Stimulated activated CD8-positive, alpha-beta memory T cell treated with anti-CD3 and anti-CD28 coated beads, Interleukin-12 subunit alpha, Interleukin-12 subunit beta, amount 100 ng/mL, for 4 hours (primary cell): ENCODE measurements at places on chromosomes 4 and X.

- DNase-seq: no peak
These were observed 201.0 kb upstream of the MAMLD1 start for GRCh38 chrX:150162141-150162540.

GRCh38 chrX:110989447-110989846 is 106.5 kb upstream of the PAK3 start:
- no peak for DNase-seq

DNA sequence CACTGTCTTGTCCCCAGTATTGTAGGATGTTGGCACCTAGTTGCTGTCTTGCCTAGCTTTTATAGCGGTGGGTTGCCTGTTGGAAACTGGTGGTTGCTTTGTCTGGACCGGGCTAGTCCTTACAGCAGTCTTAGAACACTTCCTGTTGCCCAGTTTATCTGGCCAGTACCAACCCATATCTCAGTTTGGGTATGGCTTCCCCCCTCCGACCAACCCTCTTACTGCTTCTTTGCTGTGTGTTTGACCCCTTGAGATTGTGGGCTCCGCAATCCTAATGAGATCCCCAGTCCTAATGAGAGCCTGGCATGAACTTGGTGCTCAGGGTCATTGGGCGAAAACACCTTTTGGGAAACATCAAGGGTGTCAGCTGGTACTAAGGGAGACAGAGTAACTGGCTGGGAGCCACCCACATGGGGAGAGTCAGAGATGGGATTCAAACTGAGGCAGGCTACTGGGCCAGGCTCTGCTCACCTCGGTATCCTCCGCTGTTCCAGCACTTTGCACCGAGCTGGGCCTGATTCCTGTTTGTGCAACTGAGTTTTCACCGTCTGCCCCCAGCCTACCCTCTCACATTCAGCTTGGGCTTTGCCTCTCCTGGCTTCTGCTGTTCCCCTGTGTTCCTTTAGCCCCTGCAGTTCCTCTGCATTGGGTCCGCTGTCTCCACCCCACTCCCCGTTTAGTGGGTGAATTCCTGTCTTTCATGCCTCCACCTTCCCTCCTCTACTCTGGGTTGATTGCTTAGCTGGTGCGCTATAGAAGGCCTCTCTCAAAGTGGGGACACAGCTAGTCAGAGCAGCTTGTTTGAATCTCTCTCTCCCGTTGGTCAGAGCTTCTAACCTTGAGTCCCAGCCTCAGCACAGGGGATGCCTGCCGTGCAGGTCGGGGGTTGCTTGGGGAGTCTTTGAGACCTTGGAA is 1.6 kb downstream of the TBC1D14 start:
- no peak for DNase-seq

DNA sequence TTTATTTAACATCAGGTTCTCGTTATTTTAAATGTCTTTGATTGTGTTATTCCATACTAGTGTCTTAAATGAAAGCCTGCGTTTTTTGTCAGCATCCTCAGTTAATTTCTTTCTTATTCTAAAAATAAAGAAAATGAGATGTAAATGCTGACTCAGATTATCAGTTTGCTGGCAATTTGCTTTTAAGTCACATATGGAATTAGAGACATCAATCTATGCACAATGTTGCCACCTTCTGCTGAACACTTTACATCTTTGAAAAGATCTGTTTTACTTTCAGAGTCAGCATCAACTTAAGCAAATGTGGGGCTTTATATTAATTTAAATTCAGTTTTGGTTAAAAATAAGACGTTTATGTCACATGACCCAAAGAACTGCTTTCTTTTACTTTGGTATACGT is 99.2 kb downstream of the ADGRL3 start:
- no peak for DNase-seq

- no peak for DNase-seq
These were observed 22.8 kb downstream of the STAP1 start for GRCh38 chr4:67581208-67581857.

DNA sequence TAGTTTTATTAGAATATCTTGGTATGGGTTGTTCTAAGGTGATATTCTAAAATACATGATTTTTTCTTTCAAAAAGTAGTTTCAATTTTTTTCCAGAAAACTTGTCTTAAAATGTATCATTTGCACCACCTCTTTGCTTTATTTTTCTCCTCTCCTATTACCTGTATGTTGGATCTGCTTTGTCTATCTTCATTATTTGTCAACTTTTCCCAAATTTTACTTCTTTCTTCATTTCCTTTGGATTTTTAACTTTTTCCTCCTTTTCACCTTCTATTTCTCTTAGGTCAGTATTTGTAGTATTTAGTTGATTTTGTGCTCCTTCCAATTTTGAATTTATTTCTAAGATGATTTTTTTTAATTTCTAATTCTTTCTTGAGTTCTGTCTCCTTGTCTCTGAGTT is 169.6 kb downstream of the APBB2 start:
- DNase-seq: no peak

DNA sequence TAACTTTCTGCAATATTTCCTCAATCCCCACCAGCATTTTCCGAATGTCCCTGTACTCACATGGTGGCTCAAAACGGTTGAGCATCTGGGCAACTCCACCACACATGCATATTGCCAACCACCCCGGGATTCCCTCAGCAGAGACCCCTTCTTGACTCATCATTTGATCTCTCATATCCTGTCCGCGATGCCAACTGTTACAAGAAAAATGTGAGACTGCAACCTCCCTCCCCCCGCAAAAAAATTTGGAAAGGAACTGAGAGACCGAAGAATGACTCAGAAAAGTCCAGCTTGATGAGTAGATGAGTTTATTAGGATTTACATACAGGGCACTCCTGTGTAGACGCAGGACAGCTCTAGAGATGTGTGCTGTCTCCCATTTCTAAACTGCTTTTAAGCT is 561.4 kb downstream of the ZIC3 start:
- DNase-seq: no peak

DNA sequence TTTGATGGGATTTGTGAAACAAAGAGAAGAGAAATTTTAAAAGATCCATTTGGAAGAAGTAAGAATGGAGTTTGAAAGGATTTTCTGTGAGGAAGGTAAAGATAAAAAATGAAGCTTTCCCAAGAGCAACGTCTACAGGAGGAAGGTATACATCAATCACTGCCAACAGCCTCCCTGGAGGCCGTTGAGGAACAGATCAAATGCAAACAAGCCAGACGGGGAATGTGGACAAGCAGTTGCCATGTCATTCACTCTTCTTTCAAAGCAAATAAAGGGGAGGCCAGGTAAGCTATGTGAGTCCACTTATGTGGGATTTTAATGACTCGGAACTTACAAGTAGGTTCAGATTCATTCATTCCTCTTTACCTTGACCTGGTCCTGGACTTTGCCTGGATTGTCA is 1020.5 kb upstream of the AGA start:
- no peak for DNase-seq

DNA sequence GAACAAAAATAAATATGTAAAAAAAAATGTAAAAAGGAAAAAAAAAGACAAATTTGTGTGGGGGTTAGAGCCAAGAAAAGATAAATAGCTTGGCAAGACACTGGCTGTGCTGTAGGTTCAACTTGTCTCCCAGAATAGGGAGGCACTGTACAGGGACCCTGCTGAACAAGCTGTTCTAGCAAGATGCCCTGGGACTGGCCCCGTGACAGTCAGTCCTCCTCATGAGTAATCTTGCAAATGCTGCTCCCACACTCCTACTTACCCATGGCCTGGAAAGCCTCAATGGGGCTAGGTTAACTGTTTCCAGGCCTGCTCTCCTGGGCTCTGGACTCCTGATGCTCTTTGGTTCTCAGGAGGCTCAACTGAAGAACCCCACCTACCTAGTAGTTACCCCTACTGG is 106.8 kb downstream of the ATG4A start:
- DNase-seq: no peak
